ENCODE measurements at places on chromosomes 5 and 9.

DNA sequence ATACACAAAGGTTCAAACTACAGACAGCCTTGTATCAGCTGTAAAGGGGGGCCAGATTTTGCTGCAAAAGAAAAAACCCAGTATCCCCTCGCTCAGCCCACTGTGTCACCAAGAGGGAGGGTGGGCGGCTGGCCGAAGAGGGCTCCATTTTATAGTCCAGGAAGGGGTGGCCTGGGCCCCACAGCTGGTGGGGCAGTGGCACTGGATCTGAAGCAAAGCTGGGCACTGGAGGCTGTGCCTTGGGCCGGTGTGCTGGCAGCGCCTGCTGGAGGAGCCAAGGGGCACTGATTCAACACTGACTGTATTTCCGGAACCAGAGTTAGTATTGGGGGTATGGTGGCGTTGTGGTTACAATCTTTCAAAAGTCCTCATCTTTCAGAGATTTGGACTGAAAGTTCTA, 9.1 kb downstream of the BRD3 start:
- no peak for DNase-seq

DNA sequence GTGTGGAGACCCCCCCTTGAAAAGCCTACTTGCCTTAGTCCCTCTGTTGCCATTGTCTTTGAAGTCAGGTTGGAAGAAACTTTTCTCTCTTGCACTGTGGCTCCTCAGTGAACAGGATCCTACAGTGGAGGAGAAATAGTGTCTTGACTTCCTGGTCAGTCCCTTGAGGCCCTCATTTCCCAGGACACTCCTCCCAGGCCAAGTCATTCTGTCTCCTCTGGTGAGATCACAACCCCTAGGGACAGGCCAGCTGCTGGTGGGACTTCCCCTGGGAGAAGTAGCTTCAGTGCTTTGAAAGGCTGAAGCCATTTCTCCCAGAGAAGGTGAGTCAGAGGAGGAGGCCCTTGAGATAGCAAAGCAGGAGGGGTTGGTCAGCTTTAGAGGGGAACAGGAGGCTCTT, 10.1 kb upstream of the GRIA1 start:
- no peak for DNase-seq

- DNase-seq, result no peak
Measured at GRCh38 chr5:43312699-43313034, 545 bp downstream of the HMGCS1 start.

DNA sequence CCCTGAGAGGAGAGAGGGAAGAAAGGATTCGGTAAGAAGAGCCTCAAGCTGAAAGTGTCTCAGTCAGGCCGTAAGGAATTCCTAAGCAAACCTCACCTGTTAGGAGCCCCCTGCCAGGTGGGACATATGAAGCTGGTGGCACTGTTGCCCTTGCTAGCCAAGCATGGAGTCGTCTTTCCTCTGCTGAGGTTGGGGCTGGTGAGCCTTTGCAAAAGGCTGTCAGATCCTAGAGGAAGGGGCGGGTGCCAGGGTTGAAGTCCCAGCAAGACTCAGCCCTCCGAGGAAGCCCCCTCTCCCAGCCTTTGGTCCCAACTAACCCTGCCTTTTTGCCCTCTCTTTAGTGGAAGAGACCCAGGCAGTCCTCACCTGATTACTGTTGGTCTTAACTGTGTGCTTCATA, 5.5 kb upstream of the SMIM32 start:
- DNase-seq, result no peak

DNA sequence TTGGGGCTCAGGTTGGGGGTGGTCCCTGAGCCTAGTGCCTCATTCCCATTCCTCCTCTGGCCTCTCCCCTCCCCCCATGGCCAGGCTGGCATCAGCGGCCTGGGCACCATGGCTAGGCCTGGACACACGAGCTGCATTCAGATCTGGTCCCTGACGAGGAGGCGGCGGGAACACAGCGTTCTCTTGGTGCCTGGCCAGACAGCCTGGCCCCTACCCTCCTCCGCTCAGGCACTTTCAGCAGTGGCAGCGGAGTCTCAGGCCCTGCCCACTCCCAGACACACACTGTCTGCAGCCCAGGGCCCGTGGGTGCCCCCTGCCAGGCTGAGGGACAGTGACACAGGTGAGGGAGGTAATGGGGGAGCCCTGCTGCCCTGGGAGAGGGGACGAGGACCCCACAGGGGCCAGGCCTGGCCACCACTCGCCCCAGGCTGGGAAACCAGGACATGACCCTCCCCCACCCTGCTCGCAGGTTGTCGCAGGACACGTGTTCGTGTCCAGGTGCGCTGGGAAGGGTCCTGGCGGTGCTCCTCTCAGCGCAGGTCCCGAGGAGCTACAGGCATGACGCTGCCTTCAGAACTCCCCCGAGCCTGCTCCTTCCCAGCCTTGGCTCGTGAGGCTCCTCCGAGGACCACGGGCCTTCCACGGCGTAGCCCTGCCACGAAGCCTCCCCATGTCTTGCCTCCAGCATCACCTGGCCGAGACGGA, 19.9 kb upstream of the UBAC1 start:
- no peak for DNase-seq

GRCh38 chr5:150751096-150751891, 7.5 kb downstream of the DCTN4 start:
- DNase-seq, result no peak

GRCh38 chr5:41908374-41909079, 4.4 kb downstream of the RIMOC1 start:
- no peak for DNase-seq

GRCh38 chr9:124629600-124629999, 122.4 kb upstream of the NR5A1 start:
- DNase-seq, result no peak

- DNase-seq, result no peak
Measured at GRCh38 chr9:126327006-126327713, 531 bp downstream of the MVB12B start.

GRCh38 chr5:101212942-101213514, 309.9 kb upstream of the ST8SIA4 start:
- DNase-seq, result no peak

DNA sequence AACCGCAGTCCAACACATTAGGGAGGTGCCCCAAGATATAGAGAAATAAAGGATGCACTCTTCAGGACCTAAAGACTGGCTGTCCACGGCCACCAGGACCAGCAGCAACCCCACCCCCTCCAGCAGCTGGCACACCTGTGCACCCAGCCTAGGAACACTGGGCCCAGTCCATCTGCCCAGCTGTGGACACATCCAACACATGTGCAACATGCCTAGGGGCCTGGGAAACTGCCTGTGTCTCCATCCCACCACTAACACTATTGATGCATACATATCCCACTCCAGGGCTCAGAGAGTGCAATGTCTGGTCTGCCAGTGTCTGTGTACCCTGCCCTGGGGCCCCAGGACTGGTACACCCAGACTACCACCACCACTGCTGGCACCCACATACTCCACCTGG, 1781.3 kb downstream of the MAT2B start:
- no peak for DNase-seq

DNA sequence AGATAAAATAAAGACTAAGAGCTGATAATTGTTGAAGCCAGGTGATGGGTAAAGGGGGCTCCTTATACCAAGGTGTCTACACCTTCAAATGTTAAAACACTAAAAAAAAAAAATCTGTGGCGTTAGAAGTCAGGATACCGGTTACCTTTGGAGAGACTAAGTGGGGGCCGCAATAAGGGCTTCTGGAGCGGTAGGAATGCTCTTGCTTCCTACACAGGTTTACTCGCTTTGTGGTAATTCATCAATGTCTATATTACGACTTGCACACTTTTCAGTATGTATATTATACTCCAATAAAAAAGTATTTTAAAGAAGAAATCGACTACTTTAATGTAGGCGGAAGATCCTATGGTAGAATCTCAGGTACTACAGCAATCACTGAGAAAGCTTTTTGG, 12.5 kb downstream of the MRPS27 start:
- no peak for DNase-seq

DNA sequence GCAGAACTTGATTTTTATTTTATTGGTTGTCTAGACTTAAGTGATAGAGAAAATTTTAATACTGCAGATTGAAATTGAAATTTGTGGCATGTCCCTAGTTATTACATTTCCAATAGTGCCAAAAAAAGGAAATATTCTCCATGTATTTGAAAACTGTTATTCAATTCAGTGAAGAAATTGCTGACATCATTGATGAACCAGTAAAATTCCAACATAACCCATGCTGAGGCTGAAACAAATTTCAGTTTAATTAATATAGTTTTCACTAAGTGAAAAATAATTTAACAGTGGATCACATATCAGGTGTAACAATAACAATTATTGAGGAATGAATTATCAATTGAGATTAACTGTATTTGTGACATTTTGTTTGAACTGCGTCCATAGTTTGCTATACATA, 38.7 kb downstream of the LURAP1L start:
- no peak for DNase-seq

GRCh38 chr9:71431931-71432330, 310.5 kb upstream of the TRPM3 start:
- DNase-seq, result no peak

GRCh38 chr9:73871636-73872035, 625.5 kb upstream of the RORB start:
- DNase-seq, result no peak

DNA sequence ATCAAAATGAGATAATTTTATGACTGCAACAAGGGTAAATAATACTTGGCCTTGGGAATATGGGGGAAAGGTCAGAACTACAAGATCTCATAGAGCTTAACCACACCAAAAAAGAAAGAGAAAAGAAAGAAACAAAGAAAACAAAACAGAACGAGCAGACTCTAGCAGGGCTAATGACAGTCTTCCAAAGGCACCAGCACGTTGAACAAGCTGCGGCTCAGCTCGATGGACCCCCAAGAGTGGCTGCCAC, 689 bp downstream of the AK3 start:
- no peak for DNase-seq

DNA sequence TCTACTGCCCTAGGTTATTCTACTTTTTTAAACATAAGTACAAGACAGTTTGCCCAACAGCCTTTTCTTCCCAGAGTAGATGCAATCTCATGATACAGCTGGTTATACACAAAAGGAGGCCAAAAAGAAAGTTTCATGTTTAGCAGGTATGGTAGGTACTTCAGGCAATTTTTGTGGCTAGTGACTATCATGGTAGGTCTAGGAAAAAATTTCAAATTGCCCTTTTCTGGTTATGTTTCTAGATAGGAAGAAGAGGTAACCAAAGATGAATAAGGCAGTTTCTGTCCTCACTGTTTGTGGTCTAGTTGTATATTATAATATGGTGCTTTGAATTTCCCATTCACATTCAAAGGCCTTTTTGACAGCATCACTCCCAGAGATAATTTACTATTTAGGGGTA, 19.7 kb downstream of the MEGF9 start:
- no peak for DNase-seq

DNA sequence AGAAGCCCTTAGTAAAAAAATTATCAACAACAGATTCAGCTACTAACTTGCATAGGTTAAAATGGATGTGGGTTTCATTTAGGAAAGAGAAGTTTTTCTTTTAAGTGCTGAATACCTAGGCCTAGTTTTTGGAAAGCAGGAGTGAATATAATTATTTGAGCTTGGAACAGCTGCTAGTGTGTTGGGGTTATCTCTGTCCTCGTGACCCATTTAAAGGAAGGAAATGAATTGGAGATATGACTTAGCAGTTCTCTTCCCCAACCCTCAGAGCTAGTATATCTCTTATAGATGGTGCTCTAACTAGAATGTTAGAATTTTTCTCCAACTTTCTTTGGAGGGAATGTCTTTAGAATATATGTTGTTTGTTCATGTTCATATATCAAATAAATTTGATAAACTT, 38.6 kb downstream of the ZNF366 start:
- no peak for DNase-seq

DNA sequence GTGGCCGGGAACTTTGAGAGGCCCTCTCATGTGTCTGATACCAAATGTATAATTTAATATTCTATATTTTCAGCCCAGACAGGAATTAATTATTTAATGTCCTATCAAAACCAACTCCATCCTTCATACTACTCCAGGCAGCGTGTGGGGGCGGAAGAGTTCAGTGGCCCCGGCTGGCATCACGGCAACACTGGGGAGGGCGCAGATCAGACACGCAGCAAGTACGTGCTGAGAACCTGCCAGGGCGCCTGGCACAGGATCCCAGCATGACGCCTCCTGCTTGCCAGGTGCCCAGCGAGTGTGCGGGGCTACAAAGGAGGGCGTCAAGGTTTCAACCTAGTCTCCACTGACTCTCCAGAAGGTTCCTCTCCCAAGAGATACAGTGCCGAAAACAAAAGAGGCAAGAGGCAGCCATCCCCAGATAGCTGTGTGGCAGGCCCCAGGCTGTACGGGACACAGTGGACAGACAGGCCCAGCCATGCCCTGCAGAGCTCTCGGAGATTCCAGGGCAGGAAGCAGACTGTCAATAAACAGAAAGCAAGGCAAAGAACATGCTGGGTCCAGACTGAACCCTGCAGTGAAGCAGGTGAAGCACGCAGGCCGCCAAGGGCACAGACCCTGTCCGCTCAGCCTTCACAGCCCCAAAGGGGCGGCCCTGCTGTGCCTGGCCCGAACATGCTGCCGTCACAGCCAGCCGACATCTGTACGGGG, 110.3 kb downstream of the VAV2 start:
- DNase-seq, result no peak

GRCh38 chr9:76218886-76219445, 175.3 kb downstream of the RFK start:
- no peak for DNase-seq

- DNase-seq, result no peak
Measured at GRCh38 chr5:82334856-82335255, 56.7 kb upstream of the RPS23 start.

GRCh38 chr5:113510836-113511451, 2.5 kb upstream of the YTHDC2 start:
- DNase-seq, result no peak
